ENCODE measurements at places on chromosomes 3 and 15.

DNA sequence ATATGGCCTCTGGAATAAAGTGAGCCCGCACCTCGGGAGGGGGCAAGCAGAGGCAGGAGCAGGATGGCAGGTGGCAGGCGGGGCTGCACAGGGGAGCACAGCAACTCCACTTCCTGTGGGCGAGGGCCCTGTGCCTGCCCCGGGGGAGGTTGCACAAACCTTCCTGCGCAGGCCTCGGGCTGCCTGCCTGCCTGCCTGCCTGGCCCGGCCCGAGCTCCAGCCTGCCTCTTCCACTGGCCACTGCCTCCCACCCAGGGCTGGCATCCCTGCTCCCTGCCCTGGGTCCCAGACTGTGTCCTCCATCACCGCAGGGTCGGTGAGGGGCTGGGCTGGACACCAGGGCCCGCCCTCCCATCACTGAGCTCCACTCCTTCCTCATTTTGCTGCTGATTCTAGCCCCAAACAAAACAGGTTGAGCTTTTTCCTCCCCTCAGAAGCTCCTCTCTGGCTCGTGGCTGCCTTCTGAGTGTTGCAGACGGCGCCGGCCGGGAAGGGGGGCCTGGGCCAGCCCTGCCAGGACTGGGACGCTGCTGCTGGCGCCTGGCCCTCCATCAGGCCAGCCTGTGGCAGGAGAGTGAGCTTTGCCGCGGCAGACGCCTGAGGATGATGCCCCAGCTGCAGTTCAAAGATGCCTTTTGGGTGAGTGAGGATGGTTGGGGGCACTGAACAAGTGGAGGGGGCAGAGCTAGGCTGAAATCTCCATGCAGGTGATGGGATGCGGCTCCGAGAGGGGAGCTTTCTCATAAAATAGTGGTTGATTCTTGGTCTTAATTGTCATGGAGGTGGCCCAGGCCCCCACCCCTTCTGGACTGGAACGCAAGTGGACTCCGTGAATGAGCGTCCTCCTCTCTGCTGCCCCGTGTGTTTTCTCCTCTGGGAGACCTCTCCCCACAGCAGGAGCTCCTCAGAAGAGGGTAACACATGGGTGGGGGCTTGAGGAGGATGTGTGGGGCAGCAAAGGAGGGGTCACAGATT is at the start of gene PSTPIP1:
PSTPIP1 (plus strand) TSS at position 156 of the 975 bp plus-strand sequence; CDS start at position 604, 448 bp downstream.
- peak; percentile 71 for DNase-seq

DNA sequence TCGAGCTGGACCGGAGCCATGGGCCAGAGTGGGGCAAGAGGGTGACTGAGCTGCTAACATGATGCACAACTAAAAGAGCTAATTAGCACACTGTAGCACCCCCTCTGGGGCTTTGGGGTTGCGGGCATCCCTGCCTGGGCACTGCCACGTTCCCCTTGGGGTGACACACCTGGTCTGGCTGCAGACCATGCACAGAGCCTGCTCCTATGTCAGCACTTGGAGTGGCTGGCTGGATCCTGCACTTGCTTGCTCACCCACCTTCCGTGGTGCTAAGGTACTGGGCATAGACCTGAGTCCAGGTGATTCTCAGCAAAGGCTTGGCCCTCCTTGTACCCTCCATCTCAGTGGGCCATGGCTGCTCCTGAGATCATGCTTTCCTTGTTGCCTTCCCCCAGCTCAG is 12.8 kb upstream of the SPTBN5 start:
- no peak for DNase-seq

GRCh38 chr3:13157986-13158385 is 84.8 kb upstream of the IQSEC1 start:
- no peak for DNase-seq

- DNase-seq = peak; percentile 52
Observed at GRCh38 chr3:53161820-53162671, 1.0 kb downstream of the PRKCD start.

GRCh38 chr3:33947272-33948195 is 149.1 kb downstream of the PDCD6IP start:
- no peak for DNase-seq

DNA sequence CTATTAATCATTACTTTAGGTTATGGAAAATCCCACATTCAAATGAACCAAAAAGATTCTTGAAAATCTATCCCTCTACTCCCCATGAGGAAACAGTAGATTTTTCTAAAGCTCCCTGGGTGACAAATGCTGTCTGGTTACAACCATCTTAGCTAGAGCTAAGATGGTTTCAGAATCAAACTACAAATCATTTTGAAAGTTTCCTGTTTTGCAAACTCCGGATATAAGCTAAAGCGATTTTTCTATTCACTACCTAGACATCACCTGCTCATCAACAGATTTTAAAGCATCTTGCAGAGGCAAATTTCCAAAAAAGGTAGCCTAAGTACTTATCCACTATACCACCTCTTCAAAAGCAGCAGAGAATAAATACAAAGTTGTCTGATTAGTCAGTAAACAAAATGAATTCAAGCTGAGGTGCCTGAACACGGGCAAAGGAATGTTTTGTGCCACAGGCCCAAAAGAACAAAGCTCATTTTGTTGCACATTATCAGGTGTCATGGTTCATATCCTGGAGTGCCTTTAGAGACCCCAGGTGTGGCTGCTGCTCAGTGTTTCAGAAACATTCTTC is 204.9 kb downstream of the TNIK start:
- no peak for DNase-seq

- no peak for DNase-seq
Observed at GRCh38 chr3:58999774-59000160, 50.1 kb downstream of the CFAP20DC start.

DNA sequence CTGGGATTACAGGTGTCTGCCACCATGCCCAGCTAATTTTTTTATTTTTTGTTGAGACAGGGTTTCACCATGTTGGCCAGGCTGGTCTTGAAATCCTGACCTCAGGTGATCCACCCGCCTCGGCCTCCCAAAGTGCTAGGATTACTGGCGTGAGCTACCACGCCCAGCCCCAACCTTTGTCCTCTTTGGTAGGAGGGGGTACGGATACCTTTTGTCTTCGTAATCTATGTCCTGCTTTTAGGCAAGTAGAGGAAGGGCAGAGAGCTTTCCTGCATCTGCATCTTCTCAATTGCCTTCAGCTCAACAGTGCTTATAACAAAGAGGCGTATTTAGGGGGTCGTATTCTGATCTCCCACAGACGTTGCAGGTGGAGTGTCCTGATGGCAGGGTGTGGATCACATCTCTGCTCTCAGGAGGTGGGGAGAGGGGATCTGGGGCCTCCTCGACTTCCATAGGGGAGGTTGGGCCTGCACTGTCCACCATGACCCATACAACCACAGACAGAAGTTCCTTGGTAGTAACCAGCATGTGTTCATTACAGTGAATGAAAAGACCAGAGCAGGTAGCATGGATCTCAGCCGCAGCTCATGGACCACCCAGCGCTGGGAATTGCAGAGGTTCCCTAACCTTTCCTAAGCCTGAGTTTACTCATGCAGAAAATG is 21.4 kb upstream of the KCTD6 start:
- no peak for DNase-seq

DNA sequence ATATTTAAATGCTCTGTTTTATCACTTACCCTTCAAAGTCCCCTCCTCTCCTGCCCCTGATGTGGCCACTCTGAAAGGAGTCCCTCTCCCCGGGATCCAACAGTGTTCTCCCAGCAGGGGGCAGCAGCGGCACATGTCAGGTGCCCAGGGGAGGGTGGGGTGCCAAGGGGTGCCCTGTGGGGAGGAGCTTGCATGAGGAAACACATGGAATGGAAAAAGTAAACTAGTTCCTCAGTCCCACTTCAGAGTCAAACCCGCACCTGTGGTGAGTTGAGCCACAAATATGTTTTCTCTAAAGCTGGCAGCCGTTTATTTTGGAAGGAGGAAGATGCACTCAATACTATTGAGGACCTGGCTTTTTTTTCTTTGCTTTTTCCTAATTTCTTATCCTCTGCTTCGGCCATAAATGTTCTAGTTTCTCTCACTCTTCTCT is 30.1 kb upstream of the NRROS start:
- peak; percentile 96 for DNase-seq

DNA sequence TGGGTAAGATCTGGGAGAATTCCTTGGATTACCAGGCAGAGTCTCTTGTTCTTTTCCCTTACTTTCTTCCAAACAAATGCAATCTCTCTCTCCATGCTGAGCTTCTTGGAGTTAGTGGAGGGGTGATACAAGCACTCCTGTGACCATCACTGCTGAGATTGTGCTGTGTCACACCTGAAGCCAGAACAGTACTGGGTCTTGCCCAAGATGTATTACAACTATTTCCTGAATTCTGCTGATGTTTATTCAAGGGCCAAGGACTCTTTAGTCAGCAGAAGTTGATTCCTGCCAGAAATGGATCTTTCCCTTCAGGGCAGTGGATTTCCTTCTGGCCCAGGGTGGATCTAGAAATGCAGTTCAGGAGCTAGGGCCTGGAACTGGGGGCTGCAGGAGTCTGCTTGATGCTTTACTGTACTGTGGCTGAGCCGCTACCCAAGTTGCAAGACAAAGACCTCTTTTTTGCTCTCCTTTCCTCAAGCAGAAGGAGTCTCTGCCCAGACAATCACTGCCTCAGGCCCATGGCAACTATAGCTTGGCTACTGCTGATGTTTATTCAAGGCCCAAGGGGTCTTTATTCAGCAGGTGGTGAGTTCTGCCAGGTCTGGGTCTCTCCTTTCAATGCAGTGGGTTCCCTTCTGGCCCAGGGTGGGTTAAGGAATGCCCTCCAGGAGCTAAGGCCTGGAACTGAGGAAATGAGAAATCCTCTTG is 98.8 kb downstream of the SH3GL3 start:
- no peak for DNase-seq

DNA sequence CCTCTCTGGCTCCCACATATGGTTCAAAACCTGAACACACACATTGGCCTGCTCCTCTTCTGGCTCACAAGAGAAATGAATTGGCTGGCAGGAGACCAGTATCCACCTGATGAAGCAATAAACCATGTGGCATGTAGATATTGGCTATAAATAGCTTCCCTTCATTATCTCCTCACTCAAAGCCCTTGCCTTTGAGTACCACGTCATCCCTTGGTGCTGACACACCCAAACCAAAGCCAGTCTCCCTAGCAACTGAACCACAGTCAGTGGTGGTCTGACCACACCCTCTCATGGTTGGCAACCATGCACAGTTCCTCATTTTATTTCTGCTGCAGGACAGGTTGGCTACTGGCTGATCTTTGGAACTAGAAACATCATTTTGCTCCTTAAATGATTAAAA is 98.8 kb downstream of the ZNF621 start:
- no peak for DNase-seq

GRCh38 chr3:195468391-195468776 is 25.6 kb upstream of the ACAP2 start:
- no peak for DNase-seq

GRCh38 chr3:62370858-62371719 is 2.3 kb downstream of the FEZF2 start:
- DNase-seq = no peak

GRCh38 chr3:93983408-93983807 is 3.5 kb downstream of the ARL13B start:
- no peak for DNase-seq

- DNase-seq = no peak
Observed at GRCh38 chr15:94670438-94671034, 439.2 kb downstream of the MCTP2 start.

DNA sequence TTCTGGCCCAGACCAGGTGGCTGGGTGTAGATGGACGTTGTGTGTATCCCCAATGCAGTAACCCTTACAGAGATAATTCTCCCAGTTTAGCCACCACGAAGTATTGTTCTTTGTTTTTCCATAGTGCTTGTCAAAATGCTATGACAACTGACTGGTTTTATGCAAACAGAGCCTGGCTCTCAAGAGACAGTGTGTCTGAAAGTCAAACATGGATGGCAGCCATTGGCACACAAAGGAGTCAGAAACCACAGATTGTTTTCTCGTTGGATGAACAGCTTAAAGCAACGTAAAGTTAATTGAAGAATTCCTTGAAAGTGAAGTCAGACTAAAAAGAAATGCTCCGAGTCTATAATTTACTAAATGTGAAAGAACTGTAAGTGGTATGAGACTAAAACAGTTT is 91.2 kb downstream of the FILIP1L start:
- no peak for DNase-seq

DNA sequence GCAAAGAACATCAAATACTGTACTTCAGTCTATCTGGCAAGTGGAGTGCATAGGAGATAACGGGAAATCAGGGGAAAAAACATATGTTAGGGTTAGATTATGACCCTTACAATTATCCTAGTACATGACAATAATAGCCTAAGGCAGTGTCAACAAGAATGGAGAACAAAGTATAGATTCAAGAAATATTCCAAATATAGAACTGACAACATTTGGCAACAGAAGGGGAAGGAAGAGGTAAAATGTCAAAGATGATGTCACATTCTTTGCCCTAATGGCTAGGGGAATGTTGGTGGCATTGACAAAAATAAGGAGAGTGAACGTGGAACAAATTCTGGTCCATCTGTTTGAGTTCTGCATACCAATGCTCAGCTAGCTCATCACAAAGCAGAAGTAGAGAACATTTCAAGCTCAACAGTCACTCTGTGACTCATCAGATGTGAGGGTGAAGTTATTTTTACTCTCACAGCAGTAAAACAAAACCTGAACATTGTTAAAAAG is 15.5 kb upstream of the ATP8B4 start:
- DNase-seq = no peak

DNA sequence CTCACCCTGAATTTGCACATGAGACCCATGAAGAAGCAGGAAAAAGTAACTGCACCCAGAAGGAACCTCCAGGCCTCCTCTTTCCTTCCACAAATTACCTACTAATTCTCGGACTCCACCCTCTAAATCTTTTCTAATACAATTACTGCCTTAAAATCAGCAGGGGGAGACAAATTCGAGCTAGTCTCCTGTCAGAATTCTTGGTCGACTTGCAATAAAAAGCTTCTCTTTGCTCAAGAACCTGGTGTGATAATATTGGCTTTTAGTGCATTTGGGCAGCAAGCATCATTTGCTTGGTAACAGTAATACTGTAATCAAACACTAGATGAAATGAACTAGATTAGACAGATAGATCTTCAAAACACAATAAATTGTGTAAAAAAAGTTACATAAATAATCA is 281.9 kb downstream of the RAP2B start:
- no peak for DNase-seq

DNA sequence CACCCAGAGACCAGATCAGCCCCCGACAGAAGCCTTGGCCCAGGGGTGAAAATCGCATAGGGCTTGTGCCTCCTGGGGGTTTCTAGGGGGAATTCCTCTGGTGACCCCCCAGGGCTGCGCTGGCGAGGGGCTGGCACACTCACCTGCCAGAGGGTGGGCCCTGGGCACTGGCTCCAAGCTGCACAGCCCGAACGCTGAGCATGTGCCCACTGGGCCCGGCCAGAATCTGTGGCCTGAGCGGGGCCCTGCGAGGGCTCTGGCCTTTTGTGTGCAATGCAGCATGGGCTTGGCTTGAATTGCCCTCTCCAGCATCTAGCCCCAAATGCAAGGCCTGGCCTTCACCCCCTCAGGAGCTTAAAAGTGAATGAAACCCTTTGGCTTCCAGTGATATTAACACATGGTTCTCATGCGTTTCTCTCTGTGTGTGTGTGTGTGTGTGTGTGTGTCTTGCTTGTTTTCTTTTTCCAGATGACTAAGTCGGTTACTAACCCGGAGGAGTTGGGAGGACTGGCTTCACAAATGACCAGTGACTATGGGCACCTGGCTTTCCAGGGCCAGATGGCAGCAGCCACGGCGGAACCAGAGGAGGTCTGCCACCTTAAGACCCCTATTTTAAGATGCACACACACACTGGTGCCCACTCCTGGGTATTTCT is 259.1 kb upstream of the TPM1 start:
- DNase-seq = no peak

GRCh38 chr3:15501126-15501525 is 20.4 kb downstream of the COLQ start:
- DNase-seq = no peak

Measured in stimulated activated CD4-positive, alpha-beta T cell treated with anti-CD3 and anti-CD28 coated beads, Interleukin-4, amount 100 ng/mL, for 24 hours (primary cell).